ENCODE measurements at places on chromosomes 4 and X. TPM values are rescaled to one million over a fixed set of nuclear protein-coding genes. Genes with fewer than 3 reads are reported as not detected.

DNA sequence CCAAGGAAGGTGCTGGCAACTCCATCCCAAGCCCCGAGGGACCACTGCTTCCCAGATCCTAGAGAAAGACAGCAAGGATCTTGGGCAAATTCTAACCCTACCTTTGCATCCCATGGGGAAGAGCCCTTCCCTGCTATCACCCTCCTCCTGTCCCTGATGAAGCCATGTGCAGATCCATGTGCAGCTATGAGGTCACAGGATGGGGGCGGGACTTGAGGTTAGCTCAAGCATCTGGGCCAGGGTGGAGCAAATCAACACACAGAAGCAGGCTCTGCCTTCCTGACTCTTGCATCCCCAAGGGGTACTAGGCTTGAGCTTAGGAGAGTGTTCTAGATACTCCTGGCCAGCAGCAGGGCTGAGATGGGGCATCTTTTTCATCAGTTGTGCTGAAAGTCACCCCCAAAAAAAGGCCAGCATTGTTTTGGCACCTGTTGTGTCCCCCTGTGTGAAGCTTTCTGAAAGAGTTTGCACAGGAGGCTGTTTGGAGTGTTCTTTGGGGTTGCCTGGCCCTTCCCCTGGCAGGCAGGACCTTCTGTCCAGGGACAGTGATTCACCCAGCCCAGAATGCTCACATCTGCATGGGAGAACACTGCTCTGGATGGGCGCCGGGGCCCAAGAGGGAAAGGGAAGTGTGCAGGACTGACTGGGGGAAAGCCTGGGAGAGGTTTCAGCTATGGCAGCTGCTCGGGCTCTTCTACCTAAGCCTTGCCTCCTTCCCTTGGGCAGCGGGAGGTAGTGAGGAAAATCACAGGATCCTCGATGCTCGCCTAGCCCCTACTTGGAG lies 50.8 kb downstream of the PRPS1 start:
- peak overlapping the region; percentile 99 for H3K27ac ChIP-seq
- H3K36me3 ChIP-seq: no peaks in the 10 kb centered on the region
- peaks cover 62% of the 10 kb centered on the region for H3K4me1 ChIP-seq

- no peak overlapping the region for H3K27ac ChIP-seq
- H3K4me3 ChIP-seq: no peak overlapping the region
- no peaks in the 10 kb centered on the region for H3K36me3 ChIP-seq
- H3K4me1 ChIP-seq: peaks cover 8% of the 10 kb centered on the region
These were observed 49.6 kb upstream of the SPRY1 start for GRCh38 chr4:123346951-123347350.

DNA sequence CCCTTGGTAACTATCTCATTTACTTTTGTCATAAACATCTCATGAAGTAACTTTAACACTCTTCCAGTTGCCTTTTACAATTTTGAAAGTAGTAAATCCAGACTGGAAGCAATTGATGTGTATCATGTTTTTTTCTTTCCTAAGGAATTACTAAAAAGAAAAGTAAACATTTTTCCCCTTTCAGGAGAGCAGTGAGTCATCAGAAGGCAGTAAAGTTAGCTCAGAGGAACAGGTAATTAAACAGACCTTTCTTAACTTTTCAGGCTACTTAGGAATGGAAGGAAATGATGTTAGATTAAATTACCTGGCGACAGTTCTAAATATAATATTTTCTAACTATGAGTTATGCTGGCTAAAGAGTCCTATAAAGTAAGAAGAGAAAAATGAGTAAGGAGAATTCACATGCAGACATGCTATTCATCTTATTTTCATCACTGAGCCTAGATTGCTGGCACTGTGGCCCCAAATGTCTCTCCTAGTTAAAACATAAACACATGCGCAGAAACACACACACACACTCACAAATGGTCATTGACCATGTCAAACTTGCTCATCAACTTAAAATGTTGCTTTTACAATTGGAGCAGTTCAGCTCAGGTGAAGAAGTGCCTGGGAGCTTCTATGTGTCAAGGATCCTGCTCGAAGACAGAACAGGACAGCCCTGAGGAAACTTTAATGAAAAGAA lies 9.3 kb downstream of the DMP1 start:
- H3K4me3 ChIP-seq: no peak overlapping the region
- no peaks in the 10 kb centered on the region for H3K27me3 ChIP-seq
- no peaks in the 10 kb centered on the region for H3K4me1 ChIP-seq
- no peaks in the 10 kb centered on the region for H3K36me3 ChIP-seq
- DNase-seq: no peak

The SLIT2 gene
- 4.7 TPM for total RNA-seq
